ENCODE measurements at places on chromosomes 12 and 14.

DNA sequence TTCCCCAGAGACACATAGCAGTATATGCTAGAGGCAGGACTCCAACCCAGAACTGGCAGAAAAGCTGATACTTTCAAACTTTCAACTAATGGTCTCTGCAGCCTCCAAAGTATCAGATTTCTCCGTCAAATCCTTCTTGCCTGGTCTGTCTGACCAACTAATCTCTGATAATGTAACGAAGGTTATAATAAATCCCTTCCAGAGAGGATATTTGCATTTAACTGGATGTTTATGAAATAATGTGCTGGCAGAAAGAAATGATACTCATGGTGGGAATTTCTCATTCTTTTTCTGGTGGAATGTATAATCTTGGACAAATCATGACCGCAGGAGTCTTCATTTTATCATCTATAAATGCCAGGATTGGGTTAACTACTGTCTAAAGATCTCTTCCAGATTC lies 860.3 kb downstream of the DIO2 start:
- DNase-seq: no peak

- DNase-seq: no peak
These were observed 69.7 kb downstream of the PHLDA1 start for GRCh38 chr12:75961878-75962277.

GRCh38 chr14:28831126-28831525 lies 64.5 kb downstream of the FOXG1 start:
- no peak for DNase-seq

- no peak for DNase-seq
These were observed 37.0 kb upstream of the FBXO33 start for GRCh38 chr14:39469094-39469710.

DNA sequence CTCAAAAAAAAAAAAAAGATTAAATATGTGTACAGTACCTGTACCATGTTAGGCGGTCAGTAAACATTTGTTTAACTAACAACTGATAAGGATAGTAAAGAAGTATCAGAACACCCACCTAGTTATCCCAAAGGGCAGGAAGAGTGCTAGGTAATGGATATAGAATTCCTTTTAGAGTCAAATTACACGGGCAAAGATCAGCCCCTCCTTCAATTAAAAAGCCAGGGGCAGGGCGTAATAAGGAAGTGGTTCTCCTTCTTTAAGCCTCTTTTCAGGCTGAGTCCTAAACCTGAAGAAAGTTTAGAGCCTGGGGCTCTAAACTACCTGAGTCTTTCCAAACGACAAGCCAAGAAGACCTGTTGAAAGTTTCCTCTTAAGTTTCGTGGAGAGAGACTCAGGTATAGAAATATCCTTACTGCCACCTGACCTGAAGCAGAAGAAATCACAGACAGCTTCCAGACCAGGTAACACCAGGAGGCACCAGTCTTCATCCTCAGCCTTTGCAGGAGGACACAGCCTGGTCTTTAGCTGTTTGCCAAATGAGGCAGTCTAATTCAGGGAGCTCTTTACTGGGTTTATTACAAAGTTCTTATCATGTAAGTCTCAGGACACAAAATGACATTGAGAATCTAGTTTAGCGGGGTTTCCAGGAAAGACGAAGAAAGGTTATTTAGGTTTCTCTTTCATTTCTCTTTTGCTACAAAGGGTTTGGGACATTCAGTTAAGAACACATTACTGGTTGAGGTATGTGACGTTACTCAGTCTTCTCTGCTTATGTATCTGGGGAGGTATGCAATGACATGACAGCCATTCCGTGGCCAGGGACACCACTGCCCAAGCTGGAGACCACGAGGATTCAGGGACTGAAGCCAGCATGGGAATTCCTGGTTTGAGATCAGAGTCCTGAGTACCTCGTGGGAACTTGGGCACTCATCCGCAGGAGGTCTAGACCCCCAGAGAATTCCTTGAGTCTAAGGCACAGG lies at the start of gene BCL2L14:
Gene BCL2L14 (plus strand): TSS at position 266 of the 983 bp plus-strand sequence. CDS start 8,367 bp downstream, outside the sequence.
- no peak for DNase-seq

- DNase-seq: peak; percentile 96
These were observed 20.4 kb upstream of the ATP5MC2 start for GRCh38 chr12:53696285-53696654.

- no peak for DNase-seq
These were observed 84.0 kb downstream of the PELI2 start for GRCh38 chr14:56202256-56202655.

GRCh38 chr14:22384974-22385526 lies 204.0 kb downstream of the DAD1 start:
- no peak for DNase-seq

- no peak for DNase-seq
These were observed 52.9 kb downstream of the SEL1L start for GRCh38 chr14:81480741-81481140.

- DNase-seq: no peak
These were observed 385.3 kb upstream of the DDHD1 start for GRCh38 chr14:53538316-53538881.

GRCh38 chr12:53123578-53124351 lies 20.5 kb downstream of the SOAT2 start:
- no peak for DNase-seq

GRCh38 chr12:33192226-33192625 lies 247.4 kb downstream of the SYT10 start:
- no peak for DNase-seq

DNA sequence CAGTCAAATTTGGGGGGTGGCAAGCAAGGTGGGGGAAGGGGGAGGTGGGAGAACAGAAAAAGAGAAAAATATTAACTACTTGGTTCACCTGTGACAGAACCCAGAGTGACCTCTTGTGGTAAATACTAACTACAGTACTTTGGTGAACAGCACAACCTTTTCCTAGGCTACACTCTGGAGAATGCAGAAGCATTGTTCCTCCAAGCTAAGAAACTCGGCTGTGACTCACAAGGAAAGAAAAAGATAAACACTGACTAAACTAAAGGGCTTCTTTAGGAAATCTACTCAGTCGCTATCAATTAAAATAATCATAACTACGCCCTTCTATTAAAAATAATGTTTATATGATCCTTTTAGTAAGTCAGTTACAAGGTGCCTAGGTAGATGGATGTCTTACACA lies 5.4 kb downstream of the KCNH5 start:
- DNase-seq: no peak

- DNase-seq: peak; percentile 76
These were observed at the start of gene CCT2 for GRCh38 chr12:69585189-69586062. Gene CCT2, plus strand, starts transcription at chr12:69585459. Its CDS starts 63 bp downstream, at chr12:69585522.

DNA sequence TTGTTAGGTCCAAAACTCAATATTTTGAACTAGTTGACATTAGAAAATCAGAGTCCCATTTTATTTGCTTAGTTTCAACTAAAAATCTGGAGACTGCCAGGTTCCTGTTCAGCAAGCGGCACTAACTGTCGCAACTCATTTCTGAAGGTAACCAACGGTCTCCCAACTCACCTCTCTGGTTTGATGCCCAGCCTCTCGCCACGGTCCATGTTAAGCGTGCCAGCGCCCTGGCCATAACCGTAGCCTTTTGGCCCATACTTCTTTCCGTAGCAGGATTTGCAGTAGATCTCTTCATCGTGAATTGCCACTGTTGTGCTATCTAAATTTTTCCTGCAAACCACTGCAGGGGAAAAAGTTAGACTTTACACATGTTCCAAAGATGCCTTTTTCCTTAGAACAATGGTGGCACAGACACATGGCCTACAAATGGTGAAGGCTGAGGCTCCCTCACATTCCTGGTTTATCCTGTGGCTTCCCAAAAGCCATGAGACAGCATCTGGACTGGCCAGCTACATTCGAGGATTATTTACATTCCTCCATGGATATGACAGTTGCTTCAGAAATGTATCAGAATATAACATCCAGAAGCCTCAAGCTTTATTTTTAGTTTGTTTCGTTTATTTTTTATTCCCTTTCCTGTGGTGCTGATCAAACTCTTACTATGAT lies 15.7 kb downstream of the CSRP2 start:
- DNase-seq: no peak
